ENCODE measurements at places on chromosomes 13 and 19. TPM values are rescaled to one million over a fixed set of nuclear protein-coding genes. Genes with fewer than 3 reads are reported as not detected.

Gene CGB1
- total RNA-seq, result not detected

Gene ZNF439
- 8.4 TPM for total RNA-seq

Gene FFAR3
- total RNA-seq, result 0.78 TPM

Gene OR4F17
- not detected for total RNA-seq

GRCh38 chr19:36054733-36055686, at the start of gene WDR62:
TSS of gene WDR62 (plus strand) at chr19:36054897. CDS start at chr19:36054972, 75 bp downstream.
- H3K4me1 ChIP-seq, result peaks cover 26% of the 10 kb centered on the region
- peak within 1 kb of the TSS; percentile 96 for H3K4me3 ChIP-seq
- no peaks in the 10 kb centered on the region for H3K27me3 ChIP-seq
- H3K36me3 ChIP-seq, result peaks cover 2% of the 10 kb centered on the region

GRCh38 chr19:33601583-33601982, 20.2 kb upstream of the CHST8 start:
- H3K27ac ChIP-seq, result no peak overlapping the region
- H3K36me3 ChIP-seq, result no peaks in the 10 kb centered on the region
- H3K27me3 ChIP-seq, result peaks cover 14% of the 10 kb centered on the region
- H3K4me3 ChIP-seq, result no peak overlapping the region

DNA sequence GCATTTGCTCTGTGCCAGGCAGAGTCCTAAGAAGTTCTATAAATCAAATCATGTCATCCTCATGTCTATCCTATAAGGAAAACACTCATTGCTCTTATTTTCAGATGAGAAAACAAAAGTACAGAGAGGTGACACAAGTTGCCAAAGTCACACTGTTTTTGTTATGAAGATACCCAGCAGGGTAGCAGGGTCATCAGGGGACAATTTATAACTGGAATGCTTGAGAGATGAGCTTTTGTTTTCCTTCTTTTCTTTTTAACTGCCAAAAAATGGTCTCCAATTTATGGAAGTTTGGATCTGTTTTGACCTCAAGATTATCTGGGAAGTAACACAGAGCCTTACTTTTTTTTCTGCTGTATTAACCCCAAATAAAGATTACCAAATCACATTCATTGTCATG, 354.1 kb downstream of the SUCLA2 start:
- H3K36me3 ChIP-seq, result no peaks in the 10 kb centered on the region
- H3K27me3 ChIP-seq, result no peaks in the 10 kb centered on the region
- no peak for DNase-seq
- H3K4me3 ChIP-seq, result no peak overlapping the region
- H3K27ac ChIP-seq, result no peak overlapping the region

DNA sequence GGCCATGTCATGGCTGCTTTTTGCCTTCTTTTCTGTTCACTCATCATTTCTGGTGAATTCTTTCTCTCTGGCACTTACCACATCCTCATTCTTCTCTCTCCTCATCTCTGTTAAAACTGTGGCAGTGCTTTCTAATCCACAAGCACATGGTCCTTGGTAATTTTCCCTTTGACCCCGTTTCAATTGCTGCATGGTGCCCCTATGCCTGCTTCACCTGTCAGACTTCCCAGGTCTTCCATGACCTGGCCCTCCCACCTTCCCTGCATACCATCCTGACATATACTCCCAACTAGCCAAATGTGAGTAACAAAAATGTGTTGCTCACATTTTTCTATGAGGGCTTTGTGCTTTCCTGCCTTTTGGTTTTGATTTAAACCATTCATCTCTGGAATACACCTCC, 286.5 kb downstream of the MTUS2 start:
- H3K36me3 ChIP-seq, result peaks cover 2% of the 10 kb centered on the region
- no peak for DNase-seq
- H3K27ac ChIP-seq, result no peak overlapping the region
- H3K4me1 ChIP-seq, result peaks cover 2% of the 10 kb centered on the region

Data from T-helper 17 cell (primary cell).